ENCODE measurements at places on chromosomes 6 and 20. TPM values are rescaled to one million over a fixed set of nuclear protein-coding genes. Genes with fewer than 3 reads are reported as not detected.

Gene PNLDC1
- not detected for total RNA-seq

Gene SCRT2
- not detected for total RNA-seq

Gene SLC22A7
- total RNA-seq: not detected

Gene DNMT3B
- 13.5 TPM for total RNA-seq

Gene DEFB124
- not detected for total RNA-seq

Gene CUL7
- 28.0 TPM for total RNA-seq

Gene BFSP1
- 2.3 TPM for total RNA-seq
